ENCODE measurements at places on chromosomes 16 and 17. TPM values are rescaled to one million over a fixed set of nuclear protein-coding genes. Genes with fewer than 3 reads are reported as not detected.

- DNase-seq, result no peak
These were observed 8.5 kb downstream of the ALOXE3 start for GRCh38 chr17:8109661-8110455.

Gene TOX3
- total RNA-seq, result 0.09 TPM

Gene FN3KRP
- total RNA-seq, result 9.1 TPM

DNA sequence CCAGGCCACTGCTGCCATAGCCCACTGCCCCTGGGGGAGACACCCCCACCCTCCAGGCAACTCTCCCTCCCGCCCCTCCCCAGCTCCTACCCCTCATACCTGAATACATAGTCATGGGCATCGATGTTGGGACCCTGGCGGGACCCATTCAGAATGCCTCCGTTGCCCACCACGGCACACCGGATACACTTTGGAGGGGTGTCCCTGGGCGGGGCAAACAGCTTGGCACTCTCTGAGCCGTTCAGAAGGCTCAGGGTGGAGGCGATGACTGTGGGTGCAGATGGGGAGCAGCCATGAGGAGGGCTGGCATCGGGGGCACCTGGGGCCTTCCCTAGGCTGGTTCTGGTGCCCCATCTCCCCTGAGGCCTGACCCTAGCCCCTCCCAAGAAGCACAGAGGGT, 12.6 kb downstream of the ST6GALNAC2 start:
- DNase-seq, result no peak

DNA sequence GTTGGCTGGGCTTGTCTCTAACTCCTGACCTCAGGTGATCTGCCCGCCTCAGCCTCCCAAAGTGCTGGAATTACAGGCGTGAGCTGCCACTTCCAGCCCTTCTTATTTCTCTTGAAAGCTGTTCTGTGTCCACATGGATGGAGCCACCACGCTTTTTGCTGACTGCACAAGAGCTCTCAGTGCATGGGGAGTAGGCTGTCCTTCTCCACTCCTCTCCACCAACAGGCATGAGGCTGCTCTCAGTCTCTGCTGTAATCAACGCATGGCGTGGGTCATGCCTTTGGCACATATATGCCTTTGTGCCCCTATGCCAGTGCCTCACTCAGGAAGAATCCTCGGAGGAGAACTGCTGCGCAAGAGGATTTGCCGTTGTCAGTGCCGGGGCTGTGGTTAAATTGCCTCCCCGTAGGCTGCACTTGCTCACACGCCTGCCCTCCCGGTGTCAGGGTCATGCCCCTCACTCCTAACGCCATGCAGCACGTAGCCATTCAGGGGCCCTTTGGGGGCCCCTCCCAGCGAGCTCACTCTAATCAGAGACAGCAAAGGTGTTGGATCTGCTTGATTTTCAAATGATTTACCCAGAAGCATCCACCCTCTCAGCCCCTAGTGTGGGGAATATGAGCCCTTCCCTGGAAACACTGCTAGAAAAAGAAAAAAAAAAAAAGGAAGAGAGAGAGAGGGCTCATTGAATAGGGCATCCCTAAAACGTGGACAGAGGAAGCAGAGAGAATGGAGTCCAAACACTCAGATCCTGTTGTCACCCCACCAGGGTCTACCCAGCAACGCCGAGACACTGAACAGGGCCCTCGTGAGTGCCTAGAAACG, 47.5 kb upstream of the ZCCHC14 start:
- no peak for DNase-seq
